ENCODE measurements at places on chromosomes 1 and 21.

DNA sequence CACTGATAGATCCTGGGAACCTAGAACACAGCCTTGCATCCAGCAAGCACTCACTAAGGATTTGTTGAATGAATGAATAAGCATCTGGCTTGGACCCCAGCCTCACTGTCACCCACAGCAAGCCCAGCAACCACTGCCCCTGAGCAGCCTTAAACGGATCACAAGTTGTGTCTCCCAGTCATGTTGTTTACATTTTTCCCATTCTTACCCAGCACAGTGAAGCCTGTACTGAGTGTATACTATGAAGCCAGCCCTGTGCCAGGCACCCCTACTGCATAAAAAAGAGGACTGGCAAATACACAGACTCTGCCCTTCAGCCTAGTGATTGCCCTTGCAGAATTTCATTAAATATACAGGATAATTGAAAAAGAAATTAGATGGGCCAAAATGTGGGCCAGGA, 30.2 kb downstream of the RRAGC start:
- no peak for DNase-seq

- DNase-seq, result no peak
Observed at GRCh38 chr21:26795866-26796329, 49.3 kb downstream of the ADAMTS1 start.

- DNase-seq, result no peak
Observed at GRCh38 chr21:37281579-37281978, 14.4 kb upstream of the VPS26C start.

GRCh38 chr1:154839691-154840090, 30.4 kb downstream of the KCNN3 start:
- DNase-seq, result no peak

GRCh38 chr1:170587253-170587593, 55.3 kb downstream of the GORAB start:
- no peak for DNase-seq

- no peak for DNase-seq
Observed at GRCh38 chr1:225114354-225114990, 185.0 kb downstream of the DNAH14 start.

DNA sequence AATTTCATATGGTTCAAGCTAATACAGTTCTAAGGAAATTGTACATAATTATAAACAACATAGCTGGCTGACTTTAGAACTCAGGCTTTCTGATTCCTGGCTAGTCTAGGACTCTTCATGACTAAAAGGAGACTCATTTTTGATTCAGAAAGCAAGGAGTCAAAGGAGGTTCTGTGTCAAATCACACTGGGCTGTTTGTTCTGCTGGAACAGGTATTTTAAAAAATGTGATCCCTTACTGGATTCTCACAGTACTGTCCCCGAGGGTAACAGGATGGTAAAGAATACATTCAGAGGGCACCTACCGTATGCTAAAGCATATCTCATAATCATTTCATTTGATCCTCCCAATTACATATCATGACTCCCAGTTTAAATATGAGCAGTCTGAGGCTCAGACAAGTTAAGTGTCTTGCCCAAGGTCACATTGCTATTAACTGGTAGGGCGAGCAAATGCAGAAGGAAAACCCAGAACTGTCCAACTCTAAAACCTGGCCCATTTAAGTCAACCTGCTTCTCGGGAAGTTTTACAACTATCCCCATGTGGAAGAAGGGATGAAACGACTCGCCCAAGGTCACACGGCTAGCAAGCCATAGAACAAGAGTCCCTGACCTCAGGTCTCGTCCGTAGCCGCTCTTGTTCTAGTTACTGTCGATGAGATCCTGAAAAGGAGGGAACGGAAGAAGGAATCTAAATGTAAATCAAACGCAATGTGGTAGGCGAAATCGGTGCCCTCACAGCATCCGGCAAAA, 675 bp downstream of the MYSM1 start:
- DNase-seq, result no peak

DNA sequence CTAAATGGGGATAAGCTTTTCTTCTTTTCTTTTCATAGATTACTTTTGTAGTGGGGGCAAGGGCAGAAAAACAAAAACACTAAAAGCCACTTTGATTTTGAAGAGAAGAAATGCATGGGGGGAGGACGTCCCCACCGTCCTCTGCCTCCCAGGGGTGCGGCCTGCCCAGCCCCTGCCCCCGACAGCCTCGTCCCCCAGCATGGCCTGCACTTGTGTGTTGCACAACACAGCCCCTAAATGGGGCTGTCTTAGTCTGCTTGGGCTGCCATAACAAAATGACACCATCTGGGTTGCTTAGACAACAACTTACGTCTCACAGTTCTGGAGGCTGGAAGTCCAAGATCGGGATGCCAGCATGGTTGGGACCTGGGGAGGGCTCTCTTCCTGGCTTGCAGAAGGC, 57.3 kb upstream of the TMEM51 start:
- DNase-seq, result no peak

GRCh38 chr1:26121854-26122773, 10.5 kb downstream of the PDIK1L start:
- DNase-seq, result no peak

All from stimulated activated CD8-positive, alpha-beta memory T cell treated with anti-CD3 and anti-CD28 coated beads, Interleukin-2, amount 100 ng/mL, for 1 hour (primary cell).